ENCODE measurements at places on chromosomes 5 and 9.

- DNase-seq, result no peak
Measured at GRCh38 chr5:159453209-159453608, 122.9 kb upstream of the IL12B start.

DNA sequence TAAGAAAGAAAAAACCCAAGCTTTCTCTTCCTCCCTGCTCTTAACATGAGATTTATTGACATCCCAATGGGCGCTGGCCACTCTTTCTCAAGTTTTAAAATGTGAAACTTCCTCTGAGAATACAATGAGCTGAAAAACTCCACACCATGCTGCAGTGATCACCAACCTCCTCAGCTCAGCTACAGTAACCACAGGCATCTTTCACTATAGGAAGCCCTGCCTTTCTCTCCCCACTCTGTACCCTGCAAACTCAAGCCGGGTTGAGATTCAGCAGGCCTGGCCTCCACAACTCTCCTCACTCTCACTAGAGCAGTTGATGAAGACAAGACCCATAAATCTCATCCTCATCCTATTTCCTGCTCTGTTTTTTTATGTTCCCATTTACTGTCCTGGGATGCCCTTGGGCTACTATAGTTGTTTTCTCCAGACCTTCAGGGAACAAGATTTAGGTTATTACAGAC, 48.3 kb downstream of the SH3TC2 start:
- DNase-seq, result no peak

DNA sequence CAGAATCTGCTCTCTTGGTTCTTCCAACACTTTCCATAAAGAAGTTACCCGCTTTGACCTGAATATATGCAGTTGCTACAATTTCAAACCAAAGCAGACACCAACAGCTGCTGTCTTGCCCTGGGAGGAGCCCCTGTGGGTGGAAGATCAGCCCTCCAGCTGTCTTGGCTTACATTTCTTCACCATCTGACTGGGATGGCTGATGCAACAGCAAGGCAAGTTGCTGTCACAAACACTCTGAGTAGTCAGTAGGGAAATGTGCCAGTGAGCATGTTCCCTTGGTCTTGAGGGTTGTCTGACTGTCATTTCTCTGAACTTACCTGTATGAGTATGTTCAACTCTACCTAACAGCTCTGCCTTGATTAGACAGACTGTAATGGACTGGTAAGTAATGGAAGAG, 152.9 kb downstream of the SGCD start:
- no peak for DNase-seq

DNA sequence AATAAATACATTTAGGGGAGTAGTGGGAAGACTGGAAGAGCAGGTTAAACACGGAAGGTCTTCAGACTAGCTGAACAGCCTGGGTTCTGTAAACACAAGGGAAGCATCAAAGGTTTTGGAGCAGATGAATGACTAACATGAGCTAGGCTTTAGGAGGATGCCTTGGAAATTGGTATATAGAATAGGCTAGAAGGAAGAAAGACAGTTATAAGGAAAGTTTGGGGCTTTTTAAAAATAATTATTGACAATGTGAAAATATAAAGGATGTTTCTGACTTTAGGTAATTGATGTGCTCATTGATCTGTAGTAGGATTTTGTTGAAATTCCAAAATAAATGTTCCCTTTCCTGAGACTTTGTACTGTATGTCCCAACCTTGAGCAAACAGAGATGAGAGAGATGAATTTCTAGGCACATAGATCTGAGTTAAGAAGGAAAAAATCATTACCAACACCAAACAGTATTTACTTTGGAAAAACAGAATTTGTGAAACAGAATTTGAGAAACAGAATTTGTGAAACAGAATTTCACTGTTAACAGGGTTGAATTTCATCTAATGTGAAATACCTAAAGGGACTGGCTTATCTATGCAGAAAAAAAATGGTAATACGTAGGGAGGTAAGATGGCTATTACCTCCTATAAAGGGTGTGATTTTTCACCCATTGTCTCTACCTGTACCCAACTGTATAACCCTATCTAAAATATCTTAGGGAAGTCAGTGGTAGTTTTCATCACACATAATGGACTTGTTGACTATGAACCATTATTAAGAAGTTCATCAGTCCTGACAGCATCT, 28.8 kb downstream of the SKP2 start:
- no peak for DNase-seq

GRCh38 chr5:11383506-11384095, 520.6 kb downstream of the CTNND2 start:
- no peak for DNase-seq

Data from activated naive CD8-positive, alpha-beta T cell treated with anti-CD3 and anti-CD28 coated beads, Interleukin-2, amount 50 U/mL, for 16 hours (primary cell).